ENCODE measurements at places on chromosomes 2 and 18.

GRCh38 chr18:9751371-9752031, 43.4 kb downstream of the RAB31 start:
- no peak for DNase-seq

GRCh38 chr2:212027681-212028628, 510.6 kb downstream of the ERBB4 start:
- DNase-seq = no peak

DNA sequence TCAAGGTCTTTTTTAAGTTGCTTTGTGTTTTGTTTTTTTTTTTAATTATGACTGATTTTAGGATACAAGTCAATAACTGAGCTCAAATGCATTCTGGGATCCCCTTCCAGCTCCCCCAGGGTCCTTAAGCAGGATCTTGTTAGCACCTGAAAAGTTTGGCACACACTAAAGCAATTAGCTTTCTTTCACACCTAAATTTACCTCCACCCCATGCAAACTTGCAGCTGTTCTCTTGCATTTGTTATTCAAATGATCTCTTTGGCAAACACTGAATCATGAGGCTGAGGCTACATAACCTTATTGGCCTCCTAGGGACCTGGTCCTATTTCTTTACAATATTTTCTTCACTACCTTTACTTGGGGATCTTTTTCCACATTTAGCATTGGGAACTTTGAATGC, 2026.1 kb upstream of the CELF4 start:
- DNase-seq = no peak

DNA sequence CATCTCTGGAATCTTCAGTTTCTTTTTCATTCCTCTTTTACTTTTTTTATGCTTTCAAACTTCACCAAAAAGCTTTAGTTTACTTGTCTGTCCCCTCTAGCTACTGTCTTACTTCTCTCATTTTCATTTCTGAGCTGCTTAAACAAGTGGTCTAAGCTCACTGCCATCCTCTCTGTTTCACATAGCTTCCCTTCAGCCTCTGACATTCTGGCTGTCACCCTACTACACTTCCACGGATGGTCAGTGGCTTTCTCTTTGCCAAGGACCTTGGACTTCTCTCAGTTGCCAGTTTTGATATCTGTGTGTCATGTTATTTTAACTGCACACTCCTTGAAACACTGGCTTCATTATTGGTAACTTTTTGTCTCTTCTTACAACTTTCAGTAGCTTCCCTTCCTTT, 176.1 kb downstream of the IKZF2 start:
- DNase-seq = no peak

DNA sequence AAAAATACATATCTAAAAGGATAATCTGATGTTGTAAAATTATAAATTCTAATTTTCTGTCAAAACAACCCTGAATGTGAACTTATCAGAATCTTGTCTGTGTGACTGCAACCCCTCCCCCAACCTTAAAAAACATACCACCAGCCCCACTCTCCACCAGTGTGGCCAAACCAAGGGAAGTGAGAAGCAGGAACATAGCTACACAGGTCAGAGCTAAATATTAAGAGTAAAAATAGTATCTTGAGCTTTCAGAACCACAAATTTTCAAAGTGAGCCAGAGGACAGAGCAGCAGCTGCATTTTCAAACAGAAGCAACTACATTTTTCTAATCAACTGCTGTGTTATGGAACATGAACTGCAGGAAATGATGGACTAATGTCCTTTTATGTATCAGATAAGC, 156.7 kb downstream of the SLC4A10 start:
- no peak for DNase-seq

GRCh38 chr18:25453556-25454269, 101.7 kb upstream of the ZNF521 start:
- no peak for DNase-seq

DNA sequence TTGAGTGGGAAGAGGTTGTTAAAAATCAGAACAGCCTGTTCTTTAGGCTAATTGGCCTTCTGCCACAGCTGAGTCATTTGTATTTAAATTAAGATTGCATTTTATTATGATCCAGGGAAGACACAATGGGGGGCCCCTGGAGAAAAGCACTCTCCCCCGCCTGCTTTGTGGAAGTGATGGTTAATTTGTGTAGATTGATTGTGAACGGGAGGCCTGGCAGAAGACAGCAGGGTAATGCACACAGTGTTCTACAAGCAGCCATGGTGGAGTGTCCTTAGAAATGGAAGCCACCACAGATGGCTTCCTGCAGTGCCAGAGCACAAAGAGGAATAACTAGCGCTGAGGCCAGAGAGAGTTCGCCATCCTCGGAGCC, 19.6 kb downstream of the RAMP1 start:
- DNase-seq = no peak

DNA sequence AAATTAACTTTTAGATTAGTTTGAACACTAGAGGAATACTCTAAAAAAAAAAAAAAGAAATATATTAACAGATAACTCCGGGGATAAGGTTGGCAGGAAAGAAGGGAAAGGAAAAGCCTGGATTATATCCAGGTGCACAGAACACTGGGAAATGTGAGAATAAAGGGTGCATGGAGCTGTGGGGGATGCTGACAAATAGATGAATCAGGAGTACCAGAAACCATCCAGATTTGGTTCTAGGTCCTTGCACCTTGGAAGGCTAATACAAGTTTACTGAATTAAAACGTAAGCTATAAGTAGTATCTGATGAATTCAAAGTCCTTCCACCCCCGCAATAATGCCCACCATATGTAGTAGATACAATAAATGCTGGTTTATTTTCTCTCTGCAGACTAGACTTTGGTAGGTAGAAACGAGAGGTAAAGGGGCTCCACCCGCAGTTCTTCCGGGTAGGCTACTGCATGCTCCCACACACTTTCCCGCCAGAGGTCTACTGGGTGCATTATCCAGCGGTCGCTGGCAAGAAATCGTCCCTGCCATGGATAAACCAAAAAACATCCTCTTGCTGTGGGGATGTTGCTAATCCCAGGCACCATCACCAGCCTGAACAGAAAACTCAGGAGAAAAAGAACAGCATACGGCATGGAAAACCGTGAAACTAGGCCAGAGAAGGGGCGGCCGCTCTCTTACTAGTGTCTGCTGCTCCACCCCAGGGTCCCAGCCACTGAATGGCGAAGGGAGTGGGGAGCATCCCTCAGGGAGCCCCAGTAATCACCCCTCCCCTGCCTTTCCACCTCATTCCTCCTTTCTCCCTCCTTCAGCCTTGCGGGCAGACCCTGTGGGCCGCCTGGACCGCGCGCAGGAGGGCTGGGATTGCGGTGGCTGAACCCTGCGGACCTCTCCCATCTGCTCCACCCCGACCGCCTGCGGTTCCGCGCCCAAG, 1.5 kb downstream of the CNRIP1 start:
- peak; percentile 59 for DNase-seq

- no peak for DNase-seq
These were observed 330.3 kb upstream of the FIGN start for GRCh38 chr2:164066095-164066494.

GRCh38 chr2:157786663-157787363, 89.3 kb downstream of the ACVR1 start:
- no peak for DNase-seq

DNA sequence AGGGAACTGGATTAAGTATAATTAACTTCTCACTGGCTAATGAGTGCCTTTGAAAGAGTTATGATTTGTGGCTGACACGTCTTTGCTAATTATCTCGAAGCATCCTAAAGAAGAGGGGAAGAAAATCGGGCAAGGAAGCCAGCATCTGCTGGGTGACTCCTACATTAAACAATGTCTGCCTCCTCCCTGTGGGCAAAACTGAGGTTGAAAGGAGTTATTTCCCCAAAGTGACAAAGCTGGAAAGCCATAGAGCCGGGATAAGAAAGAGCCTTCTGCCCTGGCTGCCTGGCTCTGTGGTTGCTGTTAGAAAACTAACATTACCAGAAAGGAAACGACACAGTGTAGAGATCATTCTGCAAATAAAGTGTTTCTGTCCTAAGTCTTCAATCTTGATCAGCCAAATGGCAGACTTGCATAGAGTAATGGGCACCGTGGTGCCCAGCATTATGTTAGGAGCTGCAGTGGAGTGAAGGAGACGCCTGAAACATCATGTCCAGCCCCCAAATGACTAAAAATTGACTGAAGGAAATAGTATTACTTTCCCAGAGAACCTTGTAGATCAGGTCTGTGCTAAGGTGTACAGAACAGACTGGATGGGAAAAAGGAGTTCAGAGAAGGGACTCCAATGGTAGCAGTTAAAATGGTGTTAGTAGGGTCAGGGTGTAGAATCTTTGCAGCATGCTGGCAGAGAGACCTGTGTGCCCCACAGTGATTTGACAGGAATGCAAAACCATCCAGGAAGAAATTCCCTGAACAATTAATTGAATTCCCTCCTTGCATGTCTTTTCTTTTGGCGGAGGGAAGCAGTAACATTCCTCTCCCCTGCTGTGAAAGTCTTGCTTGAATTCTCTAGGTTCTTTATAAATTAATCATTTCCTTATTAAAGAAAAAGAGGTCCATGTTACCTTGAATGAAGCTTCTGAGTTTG, 44.4 kb downstream of the ALPK2 start:
- DNase-seq = no peak

- no peak for DNase-seq
These were observed 199.2 kb downstream of the CAMKMT start for GRCh38 chr2:44560941-44561340.

GRCh38 chr2:176109946-176110345, 2.9 kb downstream of the HOXD11 start:
- DNase-seq = no peak

GRCh38 chr2:197500503-197501131, 438 bp downstream of the HSPE1 start:
- DNase-seq = no peak

- DNase-seq = no peak
These were observed 116.2 kb downstream of the STPG4 start for GRCh38 chr2:47038656-47039488.

GRCh38 chr2:242012956-242013764, 143.6 kb downstream of the RTP5 start:
- DNase-seq = no peak

GRCh38 chr2:111900859-111901258, 2.5 kb downstream of the MERTK start:
- DNase-seq = no peak

- no peak for DNase-seq
These were observed 42.8 kb upstream of the ASB18 start for GRCh38 chr2:236306825-236307540.

- no peak for DNase-seq
These were observed 3.7 kb upstream of the CRYBA2 start for GRCh38 chr2:218996937-218997336.

DNA sequence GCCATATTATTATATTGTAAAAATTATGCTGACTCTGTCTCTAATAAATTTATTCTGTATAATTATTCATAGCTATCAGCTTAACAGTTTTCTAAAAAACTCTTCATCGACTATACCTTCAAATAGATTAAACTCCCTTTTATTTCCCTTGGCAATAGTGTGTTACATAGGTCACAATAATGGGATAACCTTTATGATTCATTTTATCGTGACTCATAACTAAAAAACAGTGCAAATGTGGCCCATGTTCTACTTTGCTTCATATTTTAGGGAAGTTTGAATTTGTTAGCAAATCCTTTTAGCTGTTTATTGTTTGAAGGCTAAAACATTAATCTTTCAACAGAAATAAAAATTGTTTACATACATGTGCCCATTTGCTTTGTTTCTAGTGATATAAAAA, 783.2 kb upstream of the CDH2 start:
- DNase-seq = no peak

- DNase-seq = no peak
These were observed 101.0 kb upstream of the ZNF236 start for GRCh38 chr18:76721207-76721996.

DNA sequence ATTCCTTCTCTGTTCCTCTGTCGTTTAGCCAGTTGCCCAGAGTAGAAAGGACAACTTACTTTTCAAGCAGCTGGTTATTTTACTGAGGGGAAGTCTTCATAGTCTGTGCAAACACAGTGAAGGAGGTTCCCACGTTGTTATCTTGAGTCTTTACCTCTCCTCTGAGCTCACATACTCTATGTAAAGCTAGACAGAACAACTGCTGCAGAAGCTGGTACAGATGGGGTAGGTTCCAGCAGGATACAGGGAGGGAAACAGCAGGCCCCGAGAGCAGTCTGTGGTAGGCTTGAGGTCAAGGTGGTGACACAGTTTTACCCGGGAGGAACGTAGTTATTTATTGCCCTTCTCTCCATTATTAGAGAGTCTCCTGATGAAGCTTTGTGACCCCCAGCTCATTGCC, 93.4 kb upstream of the LDLRAD4 start:
- DNase-seq = no peak

DNA sequence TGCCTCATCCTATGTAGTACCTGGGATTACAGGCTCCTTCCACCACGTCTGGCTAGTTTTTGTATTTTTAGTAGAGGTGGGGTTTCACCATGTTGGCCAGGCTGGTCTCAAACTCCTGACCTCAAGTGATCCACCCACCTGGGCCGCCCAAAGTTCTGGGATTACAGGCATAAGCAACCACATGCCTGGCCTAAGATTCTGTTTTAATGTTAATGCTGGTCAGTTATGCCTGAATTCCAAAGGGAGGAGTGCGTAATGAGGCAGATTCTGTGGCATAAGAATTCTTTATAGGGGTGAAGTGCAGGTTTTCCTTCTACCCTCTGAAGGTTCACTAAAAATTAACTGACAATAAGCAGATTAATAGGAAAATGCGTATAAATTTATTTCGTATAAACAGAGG, 1343.8 kb upstream of the LRRTM1 start:
- no peak for DNase-seq

- no peak for DNase-seq
These were observed 20.3 kb upstream of the KIDINS220 start for GRCh38 chr2:8857709-8858108.

- DNase-seq = no peak
These were observed 13.4 kb upstream of the EVA1A start for GRCh38 chr2:75574106-75574505.

DNA sequence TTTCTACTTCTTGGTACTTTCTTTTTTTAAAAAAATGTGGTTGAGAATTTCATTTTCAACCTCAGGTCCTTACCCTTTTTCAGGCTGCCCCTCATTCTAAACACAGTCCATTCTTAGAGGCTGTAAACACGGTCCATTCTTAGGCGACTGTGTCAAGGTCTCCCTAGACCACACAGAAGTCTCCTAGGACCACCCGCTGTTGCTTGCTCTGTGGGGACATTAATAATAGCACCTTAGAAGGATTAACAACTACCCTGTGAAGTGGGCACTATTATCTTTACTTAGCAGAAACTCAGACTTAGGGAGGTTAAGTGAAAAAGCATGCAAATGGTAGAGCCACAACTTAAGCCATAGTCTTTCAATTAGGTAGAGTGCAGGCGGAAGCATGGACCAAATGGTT, 91.7 kb downstream of the RBMS1 start:
- no peak for DNase-seq

DNA sequence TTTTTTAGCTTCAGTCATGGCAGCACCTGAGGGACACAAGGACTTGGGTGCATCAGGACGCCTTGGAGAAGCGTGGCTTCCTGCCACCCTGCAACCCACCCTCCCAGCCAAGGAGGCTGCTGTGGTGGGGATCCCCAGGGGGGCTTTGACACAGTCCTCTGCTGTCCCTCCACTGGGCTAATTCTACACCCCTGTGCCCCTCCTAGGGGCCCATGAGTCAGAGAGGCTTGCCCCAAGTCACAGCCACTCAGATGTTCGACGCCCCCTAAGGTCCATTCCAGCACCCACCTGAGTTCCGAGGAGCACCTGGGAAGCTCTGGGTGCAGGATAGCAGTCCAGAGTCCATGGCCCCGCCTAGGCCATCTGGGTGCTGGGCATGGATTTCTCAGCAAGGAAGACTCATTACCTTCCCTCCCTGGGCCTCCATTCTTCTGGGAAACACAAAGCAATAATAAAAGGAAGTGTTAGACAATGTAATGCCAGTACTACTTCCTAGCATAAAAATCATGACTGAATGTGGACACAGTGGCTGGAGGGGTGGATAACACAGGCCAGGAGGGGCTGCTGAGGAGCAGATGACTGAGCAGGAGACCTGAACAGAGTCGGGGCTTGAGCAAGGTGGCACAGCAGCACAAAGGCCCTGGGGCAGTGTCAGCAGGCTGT, 3.7 kb downstream of the ALPG start:
- no peak for DNase-seq
